Uterine smooth muscle cell (primary cell): ENCODE measurements at places on chromosomes 2 and 18. TPM values are rescaled to one million over a fixed set of nuclear protein-coding genes. Genes with fewer than 3 reads are reported as not detected.

Gene LIPT1
- total RNA-seq, result 5.4 and 7.4 TPM in 2 replicates

Gene SALL3
- not detected in 2 replicates for total RNA-seq

Gene FBXO36
- total RNA-seq, result 1.9 and 4.5 TPM in 2 replicates

Gene SLC5A7
- total RNA-seq, result not detected in 2 replicates
